ENCODE measurements at places on chromosomes 3 and 15.

DNA sequence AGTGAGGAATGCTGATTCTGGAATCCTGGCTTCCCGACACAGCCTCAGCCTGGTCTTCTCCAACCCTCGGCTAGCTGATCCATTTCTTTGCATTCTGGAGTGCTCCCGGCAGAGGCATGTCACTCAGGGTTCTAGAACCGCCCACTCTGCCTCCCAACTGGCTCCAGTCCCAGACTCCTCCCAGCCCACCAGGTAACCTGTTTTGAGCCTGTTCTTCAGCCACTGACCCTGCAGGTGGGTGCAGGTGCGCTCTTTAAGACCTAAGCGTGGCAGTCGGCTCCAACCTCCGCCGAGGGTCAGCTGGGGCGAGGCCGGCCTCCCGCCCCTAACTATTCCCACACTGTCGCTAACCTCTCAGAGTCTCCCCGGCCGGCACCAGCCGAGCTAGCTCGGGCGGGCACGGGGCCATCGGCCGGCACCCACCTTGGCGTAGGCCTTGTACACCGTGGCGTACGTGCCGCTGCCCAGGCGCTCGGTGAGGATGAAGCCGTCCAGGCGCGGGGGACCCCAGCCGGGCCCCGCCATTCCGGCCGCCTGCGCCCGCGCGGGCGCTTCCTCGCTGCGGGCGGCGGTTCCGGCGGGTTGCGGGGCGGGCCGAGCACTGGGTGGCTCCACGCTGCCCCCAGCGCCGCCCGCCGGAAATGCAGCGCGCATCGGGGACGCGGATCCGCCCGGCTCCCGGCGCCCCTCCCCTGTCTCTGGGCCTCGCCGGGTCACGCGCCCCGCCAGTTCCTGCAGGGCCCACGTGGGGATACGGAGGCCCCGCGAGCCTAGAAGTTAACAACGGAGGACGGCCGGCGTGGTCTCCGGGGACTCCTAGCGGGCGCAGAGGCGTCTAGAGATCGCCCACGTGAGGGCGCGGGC, at the start of gene ULK3:
TSS of gene ULK3 (minus strand) at position 576 of the 864 bp plus-strand sequence. CDS start at position 525, 51 bp downstream.
- peak; percentile 89 for DNase-seq

- no peak for DNase-seq
Observed at GRCh38 chr3:61662861-61663260, 101.5 kb downstream of the PTPRG start.

GRCh38 chr3:154776549-154777225, 303.4 kb upstream of the MME start:
- no peak for DNase-seq

- DNase-seq = no peak
Observed at GRCh38 chr15:45230245-45230965, 21.6 kb upstream of the SLC28A2 start.

DNA sequence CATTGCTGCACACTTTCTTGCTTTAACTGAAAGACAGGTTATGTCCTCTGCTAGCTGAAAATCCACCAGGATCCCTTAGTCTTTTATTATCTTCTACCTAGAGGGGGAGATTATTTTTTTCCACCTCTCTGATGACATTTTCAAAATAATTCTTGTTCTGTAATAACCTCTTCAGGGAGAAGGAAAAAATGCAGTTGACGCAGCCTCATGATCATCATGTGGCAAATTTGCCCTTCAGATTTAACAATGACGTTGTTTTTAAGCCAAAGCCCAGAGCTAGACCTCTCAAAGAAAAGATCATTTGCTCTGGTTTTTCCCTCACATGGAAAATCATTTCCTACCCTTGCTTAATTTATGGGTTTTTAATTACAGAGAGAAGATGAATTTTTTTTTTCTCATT, 724.9 kb downstream of the NLGN1 start:
- no peak for DNase-seq

GRCh38 chr3:143084856-143085731, 34.5 kb upstream of the CHST2 start:
- DNase-seq = no peak

GRCh38 chr3:191473661-191474198, 12.8 kb downstream of the PYDC2 start:
- DNase-seq = no peak

GRCh38 chr15:81133782-81134461, at the start of gene CFAP161:
TSS of gene CFAP161 (plus strand) at chr15:81134270. CDS start at chr15:81134330, 60 bp downstream.
- DNase-seq = no peak

GRCh38 chr3:147038481-147038880, 367.9 kb downstream of the ZIC4 start:
- DNase-seq = no peak

DNA sequence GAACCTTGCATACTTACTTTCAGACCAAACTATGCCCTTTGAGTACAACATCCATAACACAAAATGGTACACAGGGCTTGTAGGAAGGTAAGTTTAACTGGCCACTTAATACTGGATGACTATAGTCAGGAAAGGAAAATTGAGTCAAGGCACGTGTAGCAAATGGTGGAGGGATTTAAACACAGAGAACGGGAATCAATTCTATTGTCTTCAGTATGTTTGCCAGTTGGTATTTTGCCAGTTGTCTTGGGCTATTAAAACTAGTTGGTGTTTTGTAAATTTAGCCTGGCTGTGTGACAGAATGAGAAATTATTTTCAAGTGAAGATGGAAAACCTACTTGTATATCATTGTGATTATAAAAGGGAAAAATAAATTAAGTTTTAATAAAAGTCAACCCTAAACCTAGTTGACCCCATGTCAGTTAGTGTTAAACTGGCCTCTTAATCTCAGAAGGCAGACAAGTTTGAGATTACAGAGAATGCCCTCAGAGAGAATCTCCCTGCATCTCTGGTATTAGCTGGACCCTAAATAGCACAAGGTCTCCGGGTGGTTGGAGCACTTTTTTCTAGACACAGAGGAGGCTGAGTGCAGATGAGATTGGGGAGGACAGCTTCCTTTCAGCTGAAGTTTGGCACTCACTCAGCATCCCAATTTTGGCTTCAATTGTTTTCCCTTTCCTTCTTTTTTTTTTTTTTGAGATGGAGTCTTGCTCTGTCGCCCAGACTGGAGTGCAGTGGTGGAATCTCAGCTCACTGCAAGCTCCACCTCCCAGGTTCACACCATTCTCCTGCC, 91.2 kb downstream of the MB21D2 start:
- DNase-seq = no peak

DNA sequence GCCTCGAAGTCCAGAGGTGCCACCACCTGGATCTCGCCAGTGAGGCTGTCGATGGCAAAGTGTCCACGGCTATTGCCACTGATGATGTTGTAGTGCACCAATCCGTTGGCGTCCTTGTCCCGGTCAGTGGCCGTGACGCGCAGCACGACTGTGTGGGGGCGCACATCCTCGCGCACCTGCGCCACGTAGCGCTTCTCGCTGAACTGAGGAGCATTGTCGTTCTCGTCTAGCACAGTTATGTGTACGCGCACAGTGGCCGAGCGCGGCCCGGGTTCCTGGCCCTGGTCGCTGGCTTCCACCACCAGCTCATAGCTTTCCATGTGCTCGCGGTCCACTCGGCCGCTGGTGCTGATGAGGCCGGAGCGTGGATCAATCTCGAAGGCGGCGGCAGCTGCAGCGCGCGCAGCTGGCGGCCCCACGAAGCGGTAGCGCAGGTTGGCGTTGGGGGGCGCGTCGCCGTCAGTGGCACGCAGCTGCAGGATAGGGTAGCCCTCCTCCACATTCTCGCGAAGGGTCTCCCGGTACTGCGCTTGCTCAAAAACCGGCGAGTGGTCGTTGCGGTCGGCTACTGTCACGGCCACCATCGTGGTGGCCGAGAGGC, 1.8 kb downstream of the CELSR3 start:
- DNase-seq = no peak

DNA sequence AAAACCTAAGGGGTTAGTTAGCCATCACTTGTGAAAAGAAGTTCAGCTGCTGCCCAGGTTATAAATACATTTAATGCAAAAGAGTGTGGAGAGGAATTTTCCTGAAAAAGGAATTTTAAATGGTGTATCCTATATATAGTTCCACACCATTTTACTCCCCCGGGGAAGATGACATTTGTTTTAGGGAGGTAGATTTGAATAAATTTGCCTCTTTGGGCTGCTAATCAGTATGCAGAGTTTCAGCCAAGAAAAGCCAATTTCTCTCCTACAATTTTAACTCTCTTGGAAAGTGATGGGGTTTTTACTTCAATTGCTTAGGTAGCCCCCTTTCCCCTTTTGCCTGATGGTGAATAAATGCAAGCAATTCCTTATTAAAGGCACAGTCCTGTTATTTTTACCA, 161.2 kb downstream of the OTOL1 start:
- no peak for DNase-seq

GRCh38 chr15:33309602-33310276, 1.0 kb upstream of the RYR3 start:
- DNase-seq = no peak

- DNase-seq = no peak
Observed at GRCh38 chr3:12946251-12946648, 104.9 kb upstream of the RPL32 start.

DNA sequence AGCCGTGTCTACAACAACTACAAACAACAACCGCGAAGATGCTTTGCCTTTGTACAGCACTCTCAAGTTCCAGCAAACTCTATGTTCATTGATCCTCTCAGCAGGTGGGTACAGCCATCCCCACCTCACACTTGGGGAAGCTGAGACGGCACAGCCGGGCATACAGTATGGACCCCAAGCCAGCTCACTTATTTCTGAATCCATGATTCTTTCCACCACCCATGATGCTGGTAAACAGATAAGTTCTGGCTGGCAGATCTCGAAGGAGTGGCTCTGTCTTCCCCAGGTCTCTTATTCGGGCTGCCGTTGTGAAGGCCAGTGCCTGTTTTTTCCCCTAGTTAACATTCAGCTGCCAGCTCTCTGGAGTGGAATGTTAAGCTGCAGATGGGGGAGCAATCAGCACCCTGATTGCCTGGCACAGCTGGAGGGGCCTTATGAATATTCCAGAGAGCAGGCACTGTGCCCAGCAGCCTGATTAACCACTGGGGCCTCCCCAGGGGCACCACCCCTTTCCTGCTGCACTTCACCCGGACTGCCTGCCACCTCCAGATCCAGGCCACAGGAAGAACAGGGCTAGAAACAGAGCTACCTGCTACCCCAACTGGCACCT, 73.2 kb downstream of the CORO2B start:
- DNase-seq = no peak

GRCh38 chr3:120839120-120839519, 68.9 kb upstream of the STXBP5L start:
- no peak for DNase-seq

GRCh38 chr15:73317651-73318462, 50.9 kb downstream of the HCN4 start:
- DNase-seq = no peak

DNA sequence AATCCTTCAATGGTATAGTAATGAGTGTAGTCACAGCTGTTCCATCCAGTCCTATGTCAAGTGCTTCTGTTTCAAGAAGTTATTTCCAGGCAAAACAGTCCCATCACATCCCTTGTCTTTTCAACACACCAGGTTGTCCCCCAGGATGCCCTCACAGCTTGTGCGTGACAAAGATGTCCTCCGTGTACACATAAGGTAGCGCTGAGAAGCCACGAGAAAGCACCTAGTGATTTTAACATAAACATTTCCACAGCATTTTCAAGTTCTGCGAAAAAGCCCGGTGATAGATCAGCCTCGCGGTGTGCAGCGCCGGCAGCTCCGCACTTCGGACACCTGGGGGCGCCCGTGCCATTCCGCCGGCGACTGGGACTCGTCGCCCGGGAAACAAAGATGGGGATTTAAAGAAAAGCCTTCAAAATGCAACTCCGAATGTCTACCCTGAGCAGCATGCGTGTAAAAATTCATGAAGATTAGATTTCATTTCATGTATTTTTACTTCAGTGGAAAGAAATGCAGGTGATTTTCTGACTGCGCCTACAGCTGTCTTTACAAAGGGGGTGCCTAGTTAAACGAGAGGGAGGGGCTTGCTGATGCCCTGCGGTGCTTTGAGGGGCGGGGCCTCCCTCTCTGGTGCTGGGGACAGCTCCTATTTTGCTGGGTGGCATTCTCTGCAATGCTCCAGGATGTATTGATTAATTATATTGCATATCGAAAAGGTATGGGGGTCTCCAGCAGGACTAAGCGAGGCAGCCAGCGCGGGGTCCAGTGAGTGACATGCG, 49.9 kb downstream of the KY start:
- no peak for DNase-seq

DNA sequence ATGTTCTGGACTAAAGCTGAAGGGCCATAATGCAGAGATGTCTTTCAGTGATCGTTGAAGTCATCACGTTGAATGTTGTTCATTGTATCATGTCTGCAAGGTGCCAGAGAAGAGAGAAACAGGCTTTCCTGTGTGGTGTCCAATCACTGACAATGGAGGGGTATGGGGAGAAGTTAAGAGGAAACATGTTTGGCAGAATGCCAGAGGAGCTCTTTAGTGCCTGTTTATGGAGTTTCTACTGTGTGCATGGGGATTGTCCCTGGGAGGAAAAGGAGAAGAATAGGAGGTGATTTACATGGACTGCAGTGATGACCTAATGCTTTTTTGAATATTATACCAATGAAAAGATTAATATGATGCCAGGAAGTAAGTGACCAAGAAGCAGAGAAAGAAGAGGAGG, 11.7 kb downstream of the SCAANT1 start:
- DNase-seq = no peak

GRCh38 chr3:108899530-108899929, 54.1 kb downstream of the GUCA1C start:
- DNase-seq = no peak

Data from stimulated activated CD4-positive, alpha-beta T cell treated with anti-CD3 and anti-CD28 coated beads, Interleukin-15, amount 100 ng/mL, for 1 hour (primary cell).